Activated CD4-positive, alpha-beta T cell treated with anti-CD3 and anti-CD28 coated beads, Interleukin-2, amount 50 U/mL, for 1 hour (primary cell): ENCODE measurements at places on chromosomes 3 and 15.

DNA sequence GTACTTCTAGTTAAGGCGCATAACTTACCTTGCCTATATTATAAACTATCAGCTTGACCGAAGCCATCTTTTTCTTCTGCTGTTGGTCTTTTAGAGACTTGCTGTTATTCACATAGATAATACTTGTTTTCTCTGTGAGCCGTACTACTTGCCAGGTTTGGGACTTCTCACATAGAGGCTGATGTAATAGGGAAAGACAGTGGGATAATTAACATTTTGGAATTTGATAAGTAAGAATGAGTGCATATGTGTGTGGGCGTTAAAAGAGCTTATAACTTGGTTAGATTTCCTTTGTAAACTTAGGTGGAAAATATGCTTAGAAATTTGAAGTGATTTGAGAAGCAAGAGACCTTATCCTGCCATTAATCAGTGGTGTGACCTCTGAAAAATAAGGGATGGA, 47.8 kb downstream of the FNDC3B start:
- no peak for DNase-seq

DNA sequence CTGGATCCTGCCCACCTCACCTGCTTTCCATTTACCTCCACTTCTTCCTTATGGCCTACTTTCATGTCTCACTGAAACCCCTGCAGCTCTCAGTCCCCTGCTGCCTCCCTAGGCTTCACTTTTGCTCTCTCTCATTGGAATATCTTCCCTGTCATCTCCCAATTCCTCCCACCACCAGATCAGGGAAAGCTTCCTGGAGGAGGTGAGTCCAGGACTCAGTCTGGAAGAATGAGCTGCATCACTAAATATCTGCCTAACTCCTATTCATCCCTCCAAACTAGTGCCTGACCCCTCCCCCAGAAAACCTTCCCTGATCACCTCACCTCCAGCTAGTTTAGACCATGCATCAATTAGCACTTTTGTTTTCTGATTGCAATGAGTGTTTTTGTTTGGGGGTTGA, 37.1 kb downstream of the MRPL46 start:
- no peak for DNase-seq

GRCh38 chr3:109140318-109140717, 3.8 kb downstream of the C3orf85 start:
- no peak for DNase-seq

DNA sequence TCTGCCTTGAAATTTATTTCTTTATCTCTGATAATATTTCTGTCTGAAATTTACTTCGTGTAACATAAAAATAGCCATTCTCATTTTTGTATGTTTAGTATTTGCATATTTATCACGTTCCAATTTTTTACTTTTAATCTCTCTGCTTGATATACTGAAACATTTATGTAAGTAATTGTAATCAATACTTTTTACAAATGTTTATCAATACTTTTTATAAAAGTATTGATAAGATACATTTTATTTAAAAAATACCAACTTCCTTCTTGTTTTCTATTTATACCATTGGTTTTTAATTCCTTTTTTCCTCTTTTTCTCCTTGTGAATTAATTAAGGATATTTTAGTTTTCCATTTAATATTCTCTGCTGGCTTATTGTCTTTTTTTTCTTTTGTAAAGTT, 60.3 kb upstream of the TBL1XR1 start:
- no peak for DNase-seq

- DNase-seq: no peak
Observed at GRCh38 chr3:112643621-112644240, 2.8 kb upstream of the CCDC80 start.

- no peak for DNase-seq
Observed at GRCh38 chr3:188868803-188869202, 303.0 kb upstream of the TPRG1 start.

- DNase-seq: no peak
Observed at GRCh38 chr15:93587059-93587521, 498.1 kb upstream of the RGMA start.

- no peak for DNase-seq
Observed at GRCh38 chr15:73368301-73369136, at the start of gene HCN4. TSS of gene HCN4 (minus strand) at chr15:73368958. CDS start at chr15:73368270, 688 bp downstream.

GRCh38 chr3:197417441-197417840, 119.0 kb upstream of the DLG1 start:
- DNase-seq: no peak

DNA sequence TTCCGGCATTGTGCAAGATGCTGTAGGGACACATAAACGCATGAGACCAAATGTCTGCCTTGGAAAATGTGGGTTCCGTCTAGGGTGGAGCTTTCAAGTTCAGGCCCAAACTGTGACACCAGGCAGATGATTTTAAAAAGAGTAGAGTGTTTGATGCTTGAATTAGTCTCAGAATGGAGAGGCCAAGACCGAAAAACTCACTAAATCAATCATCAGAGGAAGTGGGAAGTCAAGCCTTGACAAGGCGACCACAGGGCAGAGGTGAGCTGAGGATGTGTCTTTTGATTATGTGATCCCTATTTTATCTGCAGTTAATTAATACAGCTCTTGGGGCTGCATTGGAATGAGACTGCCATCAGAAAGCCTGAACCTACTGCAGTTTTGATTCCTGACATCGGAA, 275.4 kb downstream of the ABHD5 start:
- DNase-seq: no peak

DNA sequence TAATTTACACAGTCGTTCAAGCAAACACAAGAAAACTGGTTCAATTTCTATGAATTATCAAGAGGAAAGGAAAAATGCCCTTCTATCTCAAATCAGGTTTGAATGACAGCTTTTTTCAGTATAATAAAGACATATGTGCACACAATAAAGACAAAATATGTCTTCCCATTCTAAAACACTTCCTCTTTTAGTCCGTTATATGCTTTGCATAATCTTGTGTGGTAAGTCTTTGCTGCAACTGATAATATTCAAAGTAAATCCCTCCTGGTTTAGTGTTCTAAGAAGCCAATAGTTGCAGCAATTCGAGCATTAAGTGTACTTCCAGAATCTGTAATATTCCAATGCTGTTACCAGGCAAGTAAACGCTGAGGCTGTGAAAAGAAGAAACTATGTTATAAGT, 43.7 kb upstream of the MAPKBP1 start:
- no peak for DNase-seq

GRCh38 chr3:33865133-33865532, 66.7 kb downstream of the PDCD6IP start:
- no peak for DNase-seq

DNA sequence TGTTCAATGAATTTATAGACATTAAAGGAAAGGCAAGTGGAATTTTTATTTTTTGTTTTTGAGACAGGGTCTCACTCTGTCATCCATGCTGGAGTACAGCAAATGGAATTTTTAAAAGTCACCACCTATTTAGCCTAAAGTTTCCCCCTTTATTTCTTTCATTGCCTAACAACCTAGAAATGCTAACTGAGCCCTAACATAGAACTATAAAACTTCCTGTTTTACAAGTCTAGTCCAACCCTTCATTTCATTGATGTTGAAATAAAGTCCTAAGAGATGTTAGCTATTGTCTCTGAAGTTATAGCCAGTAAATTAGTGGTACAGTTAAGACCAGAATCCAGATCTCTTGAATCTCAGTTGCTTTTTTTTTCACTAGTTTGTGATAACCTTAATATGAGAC, 39.0 kb downstream of the MAPK6 start:
- no peak for DNase-seq
